ENCODE measurements at places on chromosomes 7 and 10. TPM values are rescaled to one million over a fixed set of nuclear protein-coding genes. Genes with fewer than 3 reads are reported as not detected.
A peak's percentile ranks its signal among the peaks of the same experiment; 100 is the strongest.

DNA sequence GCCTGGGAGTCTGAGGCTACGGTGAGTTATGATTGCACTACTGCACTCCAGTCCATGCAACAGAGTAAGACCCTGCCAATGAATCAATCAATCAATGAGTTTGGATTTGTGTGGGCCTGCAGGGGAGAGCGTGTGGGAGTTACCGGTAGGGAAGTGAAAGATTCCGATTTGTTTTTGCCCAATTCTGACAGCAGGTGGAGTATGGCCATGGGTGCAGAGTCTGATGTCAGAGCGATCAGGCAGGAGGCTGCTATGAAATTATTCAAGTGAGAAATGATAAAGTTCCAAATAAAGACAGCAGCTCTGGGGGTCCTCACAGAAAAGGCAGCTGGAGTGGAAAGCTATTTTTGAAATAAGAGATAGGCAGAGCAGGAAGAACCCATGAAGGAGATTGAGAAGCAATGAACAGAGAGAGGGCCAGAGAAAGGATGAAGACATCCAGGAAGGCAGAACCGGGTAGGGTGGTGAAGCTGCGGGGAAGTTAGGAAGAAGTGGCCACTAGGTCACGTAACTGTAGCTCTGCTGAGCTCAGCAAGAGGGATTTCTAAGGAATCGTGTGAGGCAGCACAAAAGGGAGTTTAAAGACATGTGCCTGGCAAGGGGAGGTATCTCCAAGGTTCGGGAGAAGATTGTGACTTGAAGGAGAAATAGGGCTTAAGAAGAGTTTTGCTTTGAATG is 93.7 kb upstream of the NMT2 start:
- ATAC-seq = peak; percentile 36

GRCh38 chr10:48466611-48467240 is 138.1 kb downstream of the ARHGAP22 start:
- ATAC-seq = peak; percentile 19

DNA sequence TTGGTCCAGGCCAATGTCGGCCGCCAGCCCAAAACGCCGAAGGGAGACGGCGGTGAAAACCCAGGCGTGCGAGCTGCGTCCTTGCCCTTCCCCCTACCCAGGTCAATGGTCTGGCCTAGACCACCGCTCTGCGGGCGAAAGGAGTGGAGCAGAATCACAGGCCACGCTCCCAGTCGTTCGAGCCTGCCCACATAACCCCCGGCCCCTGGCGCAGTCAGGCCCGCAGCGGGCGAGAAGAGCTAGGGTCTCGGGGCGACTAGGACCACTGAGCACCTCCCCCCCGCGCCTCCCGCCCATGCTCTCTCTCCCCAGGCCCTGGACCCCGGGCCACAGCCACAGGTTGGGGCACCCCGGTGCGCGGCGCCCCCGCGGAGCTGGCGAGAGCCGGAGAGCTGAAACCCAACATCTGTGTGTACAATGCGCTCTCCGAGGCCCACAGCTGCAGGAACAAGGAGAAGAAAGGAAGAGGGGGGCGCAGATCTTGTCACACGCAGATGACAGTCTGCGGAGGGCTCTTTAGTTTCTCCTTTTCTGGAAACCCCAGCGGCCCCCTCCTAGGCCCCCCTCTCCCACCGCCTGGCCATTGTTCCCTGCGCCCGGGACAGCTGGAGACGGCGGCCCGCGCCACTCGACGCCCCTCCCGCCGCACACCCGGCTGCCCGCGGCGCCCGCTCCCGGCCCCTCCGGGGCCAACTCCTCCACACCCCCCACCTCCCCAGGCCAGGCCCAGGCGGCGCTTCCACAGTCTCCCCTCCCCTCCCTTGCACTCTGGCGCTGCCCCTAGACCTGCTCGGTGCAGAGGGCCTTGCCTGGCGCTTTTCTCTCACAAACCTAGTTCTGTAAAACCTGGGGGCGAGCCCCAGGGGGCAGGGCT is 355.0 kb downstream of the DNAJB6 start:
- ATAC-seq = no peak

DNA sequence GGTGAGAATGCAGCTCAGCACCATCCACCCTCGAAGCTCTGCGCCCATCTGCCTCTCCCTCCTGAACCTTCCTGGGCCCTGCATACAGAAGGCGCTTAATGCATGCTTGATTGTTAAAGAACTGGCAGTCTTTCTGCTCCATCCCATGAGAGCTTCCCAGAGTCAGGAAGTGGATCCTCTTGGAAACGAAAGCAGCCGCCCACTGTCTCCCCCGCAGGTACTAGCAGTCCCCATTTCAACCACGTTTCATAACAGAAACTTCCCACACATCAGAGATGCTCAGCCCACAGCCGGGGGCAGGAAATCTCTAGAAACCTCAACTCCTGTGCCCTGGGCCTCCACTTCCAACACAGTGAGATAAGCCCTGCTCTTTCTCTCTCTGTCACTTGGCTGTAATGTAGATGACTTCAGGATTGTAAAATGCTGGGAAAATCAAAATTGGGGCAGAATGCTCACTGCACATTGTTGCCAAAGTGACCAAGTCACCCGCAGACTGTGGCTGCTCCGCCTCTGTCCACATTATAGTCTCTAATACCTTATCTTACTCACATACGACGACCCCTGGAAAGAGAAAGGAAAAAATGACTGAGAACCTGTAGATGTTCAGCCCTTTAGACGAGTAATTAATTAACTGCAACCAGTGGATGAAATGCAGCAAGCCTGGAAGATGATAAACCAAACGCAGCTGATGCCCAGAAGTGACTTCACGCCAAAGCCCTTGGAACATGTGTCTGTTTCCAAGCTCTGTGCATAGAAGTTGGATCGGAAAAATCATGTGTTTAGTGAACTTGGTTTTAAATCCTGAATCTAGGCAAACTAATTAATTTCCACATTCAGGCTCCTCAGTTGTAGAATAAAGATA is 28.5 kb downstream of the GSDME start:
- ATAC-seq = no peak

DNA sequence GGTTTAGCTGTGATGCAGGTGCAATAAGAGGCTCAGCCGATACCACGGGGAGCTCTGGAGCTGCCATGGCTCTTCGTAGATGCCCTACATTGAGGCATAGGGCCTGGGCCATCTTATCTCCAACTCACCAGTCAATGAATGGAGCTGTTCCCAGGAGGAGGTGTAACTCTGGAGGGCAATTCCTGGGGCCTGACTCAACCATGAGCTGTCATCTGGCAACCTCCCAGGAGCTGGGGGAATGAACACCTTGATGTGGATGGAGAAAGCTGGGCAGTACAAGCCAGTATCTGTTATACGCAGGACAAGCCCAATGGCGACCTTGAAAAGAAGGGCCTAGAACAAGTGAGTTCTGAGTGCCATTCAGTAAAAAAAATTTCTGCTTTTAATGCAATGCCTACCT is 224.0 kb upstream of the PLXDC2 start:
- no peak for ATAC-seq

DNA sequence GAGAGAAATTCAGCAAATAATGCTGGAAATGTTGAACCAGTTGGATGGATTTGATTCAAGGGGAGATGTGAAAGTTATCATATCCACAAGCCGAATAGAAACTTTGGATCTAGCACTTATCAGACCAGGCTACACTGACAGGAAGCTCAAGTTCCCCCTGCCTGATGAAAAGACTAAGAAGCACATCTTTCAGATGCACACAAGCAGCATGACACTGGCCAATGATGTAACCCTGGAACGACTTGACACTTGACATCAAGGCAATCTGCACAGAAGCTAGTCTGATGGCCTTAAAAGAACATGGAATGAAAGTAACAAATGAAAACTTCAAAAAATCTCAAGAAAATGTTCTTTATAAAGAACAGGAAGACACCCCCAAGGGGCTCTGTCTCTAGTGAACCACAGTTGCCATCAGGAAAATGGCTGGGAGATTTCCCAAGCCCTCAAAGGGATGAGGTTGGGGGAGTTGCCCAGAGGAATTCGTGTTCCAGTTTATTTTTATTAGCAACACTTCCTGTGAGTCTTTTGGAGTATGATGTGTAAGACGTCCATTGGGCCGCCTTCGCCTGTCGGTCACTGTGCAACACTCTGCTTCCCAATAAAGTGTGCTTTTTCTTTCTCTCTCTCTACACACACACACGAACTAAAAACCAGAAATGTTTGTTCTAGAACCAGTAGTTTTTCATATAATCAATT is 200.0 kb downstream of the HIBADH start:
- no peak for ATAC-seq

DNA sequence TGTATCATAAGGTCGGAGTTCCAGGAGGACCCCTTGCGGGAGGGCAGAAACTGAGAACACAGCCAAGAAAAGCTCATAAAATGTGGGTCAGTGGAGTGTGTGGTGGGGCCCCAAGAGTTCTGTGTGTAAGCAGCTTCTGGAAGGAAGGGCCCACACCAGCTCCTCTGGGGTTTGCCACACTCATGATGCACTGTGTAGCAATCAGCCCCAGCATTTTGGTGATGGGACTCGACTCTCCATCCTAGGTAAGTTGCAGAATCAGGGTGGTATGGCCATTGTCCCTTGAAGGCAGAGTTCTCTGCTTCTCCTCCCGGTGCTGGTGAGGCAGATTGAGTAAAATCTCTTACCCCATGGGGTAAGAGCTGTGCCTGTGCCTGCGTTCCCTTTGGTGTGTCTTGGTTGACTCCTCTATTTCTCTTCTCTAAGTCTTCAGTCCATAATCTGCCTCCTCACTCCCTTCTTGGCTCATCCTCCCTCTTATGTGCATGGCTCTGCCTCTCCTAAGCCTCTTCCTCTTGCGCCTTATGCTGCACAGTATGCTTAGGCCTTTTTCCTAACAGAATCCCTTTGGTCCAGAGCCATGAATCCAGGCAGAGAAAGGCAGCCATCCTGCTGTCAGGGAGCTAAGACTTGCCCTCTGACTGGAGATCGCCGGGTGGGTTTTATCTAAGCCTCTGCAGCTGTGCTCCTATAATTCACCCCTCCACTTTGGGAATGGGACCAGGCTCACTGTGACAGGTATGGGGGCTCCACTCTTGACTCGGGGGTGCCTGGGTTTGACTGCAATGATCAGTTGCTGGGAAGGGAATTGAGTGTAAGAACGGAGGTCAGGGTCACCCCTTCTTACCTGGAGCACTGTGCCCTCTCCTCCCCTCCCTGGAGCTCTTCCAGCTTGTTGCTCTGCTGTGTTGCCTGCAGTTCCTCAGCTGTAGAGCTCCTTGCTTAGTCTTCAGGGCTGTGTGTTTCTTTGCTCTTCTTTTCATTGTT is 17.8 kb downstream of the PRSS2 start:
- ATAC-seq = no peak

DNA sequence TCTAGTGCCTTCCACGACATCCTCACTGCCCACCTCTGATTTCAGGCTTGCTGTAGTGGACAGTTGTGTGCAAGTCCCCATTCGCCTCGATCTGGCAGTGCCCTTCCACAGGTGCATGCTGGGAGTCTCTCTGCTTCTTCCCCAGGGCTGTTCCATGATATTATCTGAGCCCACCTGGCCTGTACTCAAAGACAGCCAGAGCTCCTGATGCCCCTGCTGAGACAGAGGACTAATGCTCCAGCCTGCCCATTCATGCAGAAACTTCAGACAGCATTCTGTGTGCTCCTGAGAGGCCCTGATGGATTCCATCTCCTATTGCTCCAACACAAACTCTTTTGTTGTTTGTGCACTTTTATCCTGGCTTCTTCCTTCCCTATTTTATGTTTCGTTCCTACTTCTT is 164.8 kb upstream of the PRSS58 start:
- ATAC-seq = no peak

DNA sequence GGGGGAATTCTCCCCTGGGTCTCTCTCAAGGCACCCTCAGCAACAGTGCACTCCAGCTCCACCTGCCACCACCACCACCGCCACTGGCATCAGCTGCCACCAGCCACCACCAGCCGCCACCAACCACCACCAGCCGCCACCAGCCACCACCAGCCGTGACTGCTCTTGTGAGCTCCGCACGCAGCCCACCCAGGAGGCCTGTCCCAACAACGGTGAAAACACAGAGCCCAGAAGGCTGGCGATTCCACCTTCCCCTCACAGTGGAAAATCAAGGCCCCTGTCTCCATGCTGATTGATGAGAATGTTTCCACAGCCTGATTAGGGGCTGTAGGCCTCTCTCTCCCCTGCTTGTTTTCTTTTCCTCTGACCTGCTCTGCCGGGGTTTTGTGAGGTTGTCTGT is 41.1 kb downstream of the COBL start:
- no peak for ATAC-seq

- ATAC-seq = no peak
Measured at GRCh38 chr10:124006526-124006925, 86.9 kb downstream of the CHST15 start.

- ATAC-seq = no peak
Measured at GRCh38 chr10:71722849-71723248, 3.3 kb upstream of the C10orf105 start.

- peak; percentile 97 for ATAC-seq
Measured at GRCh38 chr7:3300651-3301448, at the start of gene SDK1. TSS of gene SDK1 (plus strand) at chr7:3301252. CDS start at chr7:3301587, 335 bp downstream.

The NUB1 gene
- 58.2 TPM for total RNA-seq

The DOCK1 gene
- total RNA-seq = 59.0 TPM

The CDH23 gene
- 20.0 TPM for total RNA-seq

The GOLGA7B gene
- total RNA-seq = 0.40 TPM

All from gastroesophageal sphincter (tissue), 4 donors.